NCI-H748 treated with DMSO at 0.1 percent for 48 hours (cell line): ENCODE measurements at places on chromosomes 7 and 10.

GRCh38 chr7:157477550-157478212 is 140.9 kb downstream of the DNAJB6 start:
- no peak for DNase-seq

- no peak for DNase-seq
Observed at GRCh38 chr7:25485026-25485425, 256.7 kb upstream of the NPVF start.

- no peak for DNase-seq
Observed at GRCh38 chr7:36898186-36898585, 173.9 kb upstream of the AOAH start.

DNA sequence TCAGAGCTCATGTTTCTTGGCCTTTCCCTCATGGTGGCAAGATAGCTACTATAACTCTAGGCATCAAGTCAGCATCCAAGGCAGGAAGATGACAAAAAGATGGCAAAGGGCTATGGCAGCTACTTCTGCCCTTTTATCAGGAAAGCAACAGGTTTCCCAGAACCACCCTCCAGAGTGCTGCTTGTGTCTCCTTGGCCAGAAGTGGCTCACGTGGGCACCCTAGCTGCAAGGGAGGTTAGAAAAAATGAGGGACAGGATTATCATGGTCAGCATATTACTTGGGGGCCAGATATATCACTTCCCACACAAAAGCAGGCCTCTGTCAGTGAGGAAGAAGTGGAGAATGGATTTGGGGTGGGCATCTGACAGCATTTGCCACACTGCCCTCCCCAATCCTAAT is 24.3 kb upstream of the C10orf105 start:
- DNase-seq: no peak

- no peak for DNase-seq
Observed at GRCh38 chr7:155791214-155791737, 21.0 kb downstream of the SHH start.

DNA sequence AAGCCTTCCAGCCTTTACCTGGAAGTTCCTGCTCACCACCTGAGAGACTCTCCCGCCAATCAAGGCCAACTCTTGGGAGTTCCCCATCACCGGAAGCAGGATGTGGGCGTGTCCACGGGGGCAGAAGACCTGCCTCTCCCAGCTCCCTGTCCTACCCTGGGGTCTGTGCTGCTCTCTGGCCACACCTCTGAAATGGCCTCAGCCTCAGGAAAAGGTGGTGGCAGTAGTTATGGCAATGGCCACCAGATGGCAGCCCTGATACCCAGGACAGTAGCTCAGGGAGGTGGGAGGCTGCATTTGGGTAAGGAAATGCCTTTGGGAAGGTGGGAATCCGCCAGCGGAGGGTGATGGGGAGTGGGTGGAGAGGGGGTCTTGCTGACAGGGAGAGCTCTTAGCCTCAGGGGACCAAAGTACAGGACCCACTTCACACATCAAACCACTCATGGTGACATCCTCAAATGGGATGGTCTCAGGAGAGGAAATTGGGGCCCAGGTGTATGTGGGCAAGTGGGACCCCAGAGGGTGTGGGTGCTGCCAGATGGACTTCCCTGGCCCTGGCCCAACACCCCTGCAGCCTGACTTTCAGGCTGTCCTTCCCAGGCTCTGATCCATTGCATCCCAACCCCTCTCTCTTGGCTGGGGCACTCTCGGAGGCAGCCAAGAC is 33.9 kb downstream of the KAZALD1 start:
- peak; percentile 13 for DNase-seq

- DNase-seq: peak; percentile 8
Observed at GRCh38 chr10:68598978-68599770, 39.0 kb downstream of the TET1 start.

- no peak for DNase-seq
Observed at GRCh38 chr10:51092402-51092801, 18.1 kb downstream of the PRKG1 start.

DNA sequence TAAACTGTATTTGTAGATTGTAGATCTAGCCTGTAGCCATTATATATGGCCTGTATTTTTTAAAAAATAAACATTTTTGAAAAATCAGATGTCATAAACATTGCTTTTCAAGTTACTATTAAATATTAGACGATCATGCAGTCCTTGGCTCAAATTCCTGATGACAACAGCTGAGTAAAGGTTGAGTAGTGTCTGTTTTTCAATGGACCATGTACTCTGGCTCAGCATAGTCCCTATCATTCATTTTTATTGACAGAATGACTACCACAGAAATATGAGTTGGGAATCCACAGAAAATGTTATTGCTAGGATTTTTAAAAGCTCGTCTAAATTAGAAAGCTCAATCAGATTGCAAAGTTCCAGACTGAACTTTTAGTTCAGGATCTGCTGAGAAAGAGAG is 145.4 kb downstream of the SORCS1 start:
- DNase-seq: no peak

DNA sequence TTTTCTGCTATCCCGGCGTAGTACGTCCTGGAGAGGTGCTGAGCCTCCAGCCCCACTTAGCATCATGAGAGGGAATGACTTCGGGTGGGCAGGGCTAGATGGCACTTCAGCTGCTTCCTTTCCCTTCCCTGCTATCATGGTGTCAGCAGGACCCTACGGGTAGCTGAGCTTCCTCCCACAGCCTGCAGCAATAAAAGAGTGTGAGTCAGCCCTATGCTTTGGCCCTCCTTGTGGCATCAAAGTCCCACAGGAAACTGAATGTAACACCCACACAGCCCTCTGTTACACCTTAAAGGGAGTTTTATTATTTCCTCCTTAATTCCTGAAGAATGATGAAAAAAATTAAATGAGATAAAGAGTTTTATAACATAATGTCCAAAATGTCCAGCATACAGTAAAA is 458.1 kb downstream of the RPS24 start:
- DNase-seq: no peak

DNA sequence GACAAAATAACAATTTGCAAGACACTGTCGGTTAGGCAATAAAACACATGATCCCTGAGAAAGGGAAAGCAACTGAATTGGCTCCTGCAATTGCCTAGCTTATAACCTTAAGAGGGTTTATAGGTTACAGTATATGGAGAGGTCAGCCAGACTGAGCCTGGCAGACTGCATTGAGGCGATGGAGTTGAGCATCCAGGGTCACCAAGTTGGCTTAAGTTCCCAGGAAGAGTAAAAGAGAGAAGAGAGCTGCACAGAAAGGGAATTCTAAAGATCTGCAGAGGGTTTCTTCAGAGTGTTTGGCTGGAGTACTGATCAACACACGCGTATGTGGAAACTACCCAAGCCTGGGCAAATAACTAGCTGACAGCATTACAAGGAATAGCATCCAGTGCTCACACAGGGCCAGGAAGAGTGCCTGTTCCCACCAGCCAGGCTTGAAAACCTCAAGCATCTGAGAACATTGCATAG is 11.2 kb downstream of the ANKMY2 start:
- no peak for DNase-seq

GRCh38 chr10:44183667-44184632 is 200.9 kb downstream of the CXCL12 start:
- no peak for DNase-seq
